ENCODE measurements at places on chromosomes 3 and 15. TPM values are rescaled to one million over a fixed set of nuclear protein-coding genes. Genes with fewer than 3 reads are reported as not detected.

PDE12 gene
- total RNA-seq: 8.7 TPM

TBC1D21 gene
- total RNA-seq: not detected

SCAMP5 gene
- 5.2 TPM for total RNA-seq

DNA sequence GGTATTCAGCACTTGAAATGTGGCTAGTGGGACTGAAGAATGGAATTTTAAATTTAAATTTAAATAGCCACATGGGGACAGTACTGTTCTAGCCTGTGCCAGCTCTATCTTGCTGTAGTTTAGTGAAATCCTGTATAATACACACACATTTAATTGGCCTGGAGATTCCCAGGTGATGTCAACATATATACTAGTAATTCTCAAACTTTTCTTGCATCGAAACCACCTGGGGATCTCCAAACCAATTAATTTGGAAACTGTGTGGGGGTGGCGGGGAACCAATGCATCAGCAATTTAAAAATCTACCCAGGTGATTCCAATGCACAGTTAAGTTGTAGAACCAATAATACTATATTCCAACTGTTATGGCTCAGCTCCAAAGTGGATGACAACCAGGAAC is 228.9 kb upstream of the MRPL3 start:
- H3K4me1 ChIP-seq: no peaks in the 10 kb centered on the region
- no peak for DNase-seq
- H3K4me3 ChIP-seq: no peak overlapping the region
- no peaks in the 10 kb centered on the region for H3K27me3 ChIP-seq
- no peak overlapping the region for H3K27ac ChIP-seq

DNA sequence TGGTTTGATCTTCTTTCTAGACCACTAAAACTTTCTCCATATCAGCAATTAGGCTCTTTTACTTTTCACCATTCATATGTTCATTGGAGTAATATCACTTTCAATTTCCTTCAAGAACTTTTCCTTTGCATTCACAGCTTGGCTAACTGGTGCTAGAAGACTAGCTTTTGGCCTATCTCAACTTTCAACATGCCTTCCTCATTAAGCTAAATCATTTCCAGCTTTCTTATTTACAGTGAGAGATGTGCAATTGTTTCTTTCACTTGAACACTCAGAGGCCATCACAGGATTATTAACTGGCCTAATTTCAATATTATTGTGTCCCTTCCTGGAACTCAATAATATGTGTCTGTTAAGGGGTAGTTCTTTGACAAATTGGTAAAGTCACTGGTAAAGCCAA is 42.8 kb upstream of the PLOD2 start:
- no peak overlapping the region for H3K27ac ChIP-seq
- DNase-seq: no peak
- H3K27me3 ChIP-seq: no peaks in the 10 kb centered on the region
- no peaks in the 10 kb centered on the region for H3K4me1 ChIP-seq

DNA sequence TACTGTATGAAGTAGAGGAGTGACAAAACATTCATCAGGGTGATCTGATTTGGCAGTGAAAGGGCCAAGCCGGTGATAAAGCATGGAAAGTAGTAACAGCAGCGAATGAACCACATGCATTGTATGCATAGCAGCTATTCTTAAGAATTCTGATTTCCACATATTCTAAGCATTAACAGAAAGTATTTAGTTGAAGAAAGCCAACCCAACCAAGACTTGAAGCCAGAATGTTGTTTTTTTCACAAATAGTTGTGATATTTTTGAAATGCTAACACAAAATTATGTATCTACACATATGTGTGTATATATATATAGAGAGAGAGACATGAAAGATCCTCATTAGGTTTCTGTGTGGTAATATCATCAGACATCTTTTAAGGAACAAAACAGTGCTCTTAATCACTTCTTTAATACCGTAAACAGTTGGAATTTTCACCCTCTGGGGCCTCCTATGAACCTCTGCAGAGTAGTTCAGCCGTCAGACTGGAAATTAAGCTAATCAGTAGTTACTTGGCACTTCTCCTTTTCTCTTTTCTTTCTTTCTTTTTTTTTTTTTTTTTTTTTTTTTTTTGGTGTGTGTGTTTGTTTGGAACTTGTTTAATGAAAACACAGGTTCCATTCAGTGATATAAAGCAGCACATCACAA is 139.6 kb downstream of the CMSS1 start:
- H3K4me1 ChIP-seq: peaks cover 6% of the 10 kb centered on the region

GRCh38 chr3:64977308-64978100 is 289.7 kb upstream of the ADAMTS9 start:
- no peaks in the 10 kb centered on the region for H3K36me3 ChIP-seq
- peaks cover 5% of the 10 kb centered on the region for H3K4me1 ChIP-seq
- no peaks in the 10 kb centered on the region for H3K27me3 ChIP-seq
- H3K4me3 ChIP-seq: no peak overlapping the region
- DNase-seq: no peak

GRCh38 chr15:57504599-57504940 is 87.1 kb upstream of the MYZAP start:
- no peak for DNase-seq
- no peak overlapping the region for H3K4me3 ChIP-seq
- H3K4me1 ChIP-seq: peaks cover 20% of the 10 kb centered on the region
- H3K36me3 ChIP-seq: no peaks in the 10 kb centered on the region
- peak overlapping the region; percentile 50 for H3K27ac ChIP-seq

DNA sequence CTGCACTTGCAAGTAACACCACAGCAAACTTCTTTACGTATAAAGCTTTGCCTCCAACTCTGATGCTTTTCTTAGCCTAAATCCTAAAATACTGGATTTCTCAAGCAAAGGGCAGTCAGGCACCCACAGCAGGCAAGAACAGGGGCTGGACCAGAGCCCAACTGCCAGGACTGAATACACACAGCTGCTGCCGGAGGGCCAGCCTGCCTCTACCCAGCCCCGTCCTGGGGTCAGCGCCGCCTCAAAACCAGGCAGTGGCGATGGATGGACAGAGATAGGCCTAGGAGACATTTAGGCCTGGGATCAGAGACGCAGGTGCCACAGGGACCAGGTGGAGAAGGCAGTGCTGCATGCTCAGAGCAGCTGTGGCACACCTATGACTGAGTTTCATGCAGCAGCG is 47.6 kb upstream of the SEC61A1 start:
- no peaks in the 10 kb centered on the region for H3K36me3 ChIP-seq
- no peak for DNase-seq
- no peak overlapping the region for H3K4me3 ChIP-seq
- no peak overlapping the region for H3K27ac ChIP-seq
- H3K4me1 ChIP-seq: no peaks in the 10 kb centered on the region
- H3K27me3 ChIP-seq: no peaks in the 10 kb centered on the region

GRCh38 chr3:141793476-141794260 is 30.5 kb downstream of the GRK7 start:
- no peak overlapping the region for H3K27ac ChIP-seq
- H3K4me3 ChIP-seq: no peak overlapping the region
- no peaks in the 10 kb centered on the region for H3K36me3 ChIP-seq
- H3K4me1 ChIP-seq: peaks cover 12% of the 10 kb centered on the region
- DNase-seq: no peak

- H3K4me1 ChIP-seq: no peaks in the 10 kb centered on the region
- H3K27ac ChIP-seq: no peak overlapping the region
- no peaks in the 10 kb centered on the region for H3K27me3 ChIP-seq
- DNase-seq: no peak
- no peak overlapping the region for H3K4me3 ChIP-seq
Observed at GRCh38 chr3:176159796-176160195, 1037.5 kb downstream of the TBL1XR1 start.

GRCh38 chr3:19596408-19596807 is 337.6 kb downstream of the EFHB start:
- no peak overlapping the region for H3K27ac ChIP-seq
- H3K4me3 ChIP-seq: no peak overlapping the region
- no peaks in the 10 kb centered on the region for H3K27me3 ChIP-seq
- H3K36me3 ChIP-seq: no peaks in the 10 kb centered on the region
- no peak for DNase-seq

- no peak overlapping the region for H3K27ac ChIP-seq
- peaks cover 4% of the 10 kb centered on the region for H3K4me1 ChIP-seq
- no peaks in the 10 kb centered on the region for H3K36me3 ChIP-seq
Observed at GRCh38 chr3:51955893-51956770, 951 bp downstream of the GPR62 start.

DNA sequence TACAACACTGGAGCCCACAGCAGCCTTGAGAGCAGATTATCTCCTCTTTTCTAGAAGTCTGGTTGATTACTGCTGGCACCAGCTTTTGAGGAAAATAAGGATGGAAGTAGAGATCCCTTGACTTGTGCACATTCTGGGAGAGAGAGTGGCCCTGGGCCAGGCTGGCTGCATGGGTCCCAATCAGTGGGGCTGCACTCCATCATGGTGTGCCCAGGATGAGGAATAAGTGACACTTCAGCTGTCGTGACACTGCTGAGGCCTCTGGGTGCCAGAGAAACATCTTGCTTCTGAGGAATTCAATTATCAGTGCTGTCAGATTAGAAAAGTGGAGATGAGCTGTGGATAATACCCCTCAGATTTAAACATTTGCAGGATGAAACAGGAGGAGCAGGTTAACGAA is 9.1 kb downstream of the RAMAC start:
- H3K4me3 ChIP-seq: no peak overlapping the region
- no peak for DNase-seq
- H3K27me3 ChIP-seq: no peaks in the 10 kb centered on the region
- no peaks in the 10 kb centered on the region for H3K4me1 ChIP-seq
- no peak overlapping the region for H3K27ac ChIP-seq

DNA sequence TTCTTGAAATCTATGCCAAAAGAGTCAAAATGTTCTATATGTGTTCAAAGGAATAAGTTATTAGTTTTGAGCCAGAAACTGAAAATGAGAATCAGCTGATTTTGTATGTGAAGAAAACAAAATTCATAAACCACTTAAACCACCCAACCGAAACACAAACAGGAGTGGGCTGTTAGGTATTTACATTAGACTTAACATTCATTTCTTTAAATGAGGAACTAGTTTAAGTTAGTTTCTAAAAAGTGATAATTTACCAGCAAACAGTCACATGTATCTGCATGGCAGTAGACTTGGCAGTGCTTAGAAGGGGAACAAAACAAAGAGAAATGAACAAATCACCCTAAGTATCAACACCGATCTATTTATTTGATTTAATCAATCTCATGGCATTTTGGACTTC is 128.0 kb downstream of the GMNC start:
- DNase-seq: no peak
- no peaks in the 10 kb centered on the region for H3K36me3 ChIP-seq
- no peak overlapping the region for H3K27ac ChIP-seq
- no peaks in the 10 kb centered on the region for H3K27me3 ChIP-seq
- H3K4me3 ChIP-seq: no peak overlapping the region

DNA sequence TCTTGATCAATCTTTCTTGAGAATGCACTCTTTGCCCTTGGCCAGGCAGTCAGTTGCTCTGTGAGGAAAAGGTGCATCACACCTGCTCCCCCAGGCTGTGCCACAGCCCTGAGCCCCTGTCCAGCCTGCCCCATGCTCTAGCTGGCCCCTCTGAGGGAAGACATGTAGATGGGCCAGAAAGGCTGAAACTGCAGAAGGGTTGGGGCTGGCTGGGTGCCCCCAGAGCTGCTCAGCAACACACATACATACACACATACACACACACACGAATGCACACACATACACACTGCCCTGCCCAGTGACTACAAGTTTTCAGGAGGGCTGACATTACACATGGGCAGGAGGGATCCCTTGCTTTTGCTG is 16.4 kb downstream of the TBC1D21 start:
- H3K27me3 ChIP-seq: no peaks in the 10 kb centered on the region
- no peak overlapping the region for H3K4me3 ChIP-seq
- no peak overlapping the region for H3K27ac ChIP-seq
- H3K36me3 ChIP-seq: no peaks in the 10 kb centered on the region
- no peak for DNase-seq
- H3K4me1 ChIP-seq: no peaks in the 10 kb centered on the region

DNA sequence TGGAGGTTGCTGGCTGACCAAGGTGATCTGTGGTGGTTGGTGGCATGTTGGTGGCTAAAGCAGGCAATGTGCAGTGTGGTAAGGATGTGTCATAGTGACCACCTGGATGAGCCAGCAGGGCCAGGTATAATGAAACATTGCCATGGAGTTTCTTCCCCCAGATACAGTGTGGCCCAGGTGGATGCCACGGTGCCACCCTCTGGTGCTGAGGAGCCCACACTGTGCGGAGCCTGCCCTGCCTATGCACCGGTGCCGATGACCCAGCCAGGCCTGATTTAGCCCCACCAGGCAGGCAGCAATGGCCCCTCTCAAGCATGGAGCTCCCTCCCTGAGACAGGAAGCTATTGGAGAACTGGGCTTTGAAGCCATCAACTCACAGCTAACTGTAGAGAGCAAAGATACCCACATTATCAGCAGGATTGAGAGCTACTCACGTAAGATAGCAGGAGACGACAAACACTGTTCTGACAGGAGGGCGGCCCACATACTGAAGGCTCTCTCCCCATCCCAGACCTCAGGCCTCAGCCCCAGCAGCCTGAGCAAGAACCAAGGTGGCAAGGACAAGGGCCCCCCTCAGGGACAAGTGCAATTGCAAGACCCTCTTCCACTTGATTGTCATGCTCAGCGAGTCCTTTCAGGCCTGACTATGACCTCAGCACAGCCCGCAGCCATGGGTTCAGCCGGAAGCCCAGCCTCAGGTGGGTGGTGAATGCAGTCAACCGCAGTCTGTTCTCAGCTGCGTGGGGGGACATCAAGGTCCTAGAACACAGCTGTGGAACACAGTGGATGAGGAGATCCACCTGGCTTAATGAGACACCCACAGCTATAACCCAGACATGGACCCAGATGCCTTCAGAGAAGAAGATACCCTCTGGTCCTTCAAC is 82.8 kb upstream of the CDV3 start:
- no peak overlapping the region for H3K27ac ChIP-seq
- no peak overlapping the region for H3K4me3 ChIP-seq
- DNase-seq: no peak
- H3K4me1 ChIP-seq: no peaks in the 10 kb centered on the region

DNA sequence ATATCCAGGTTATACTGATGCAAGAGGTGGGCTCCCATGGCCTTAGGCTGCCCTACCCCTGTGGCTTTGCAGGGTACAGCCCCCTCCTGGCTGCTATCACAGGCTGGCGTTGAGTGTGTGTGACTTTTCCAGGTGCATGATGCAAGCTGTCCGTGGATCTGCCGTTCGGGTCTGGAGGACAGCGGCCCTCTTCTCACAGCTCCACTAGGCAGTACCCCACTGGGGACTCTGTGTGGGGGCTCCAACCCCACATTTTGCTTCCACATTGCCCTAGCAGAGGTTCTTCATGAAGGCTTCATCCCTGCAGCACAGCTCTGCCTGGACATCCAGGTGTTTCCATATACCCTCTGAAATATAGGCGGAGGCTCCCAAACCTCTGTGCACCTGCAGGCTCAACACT is 339.6 kb upstream of the ARL6 start:
- H3K4me3 ChIP-seq: no peak overlapping the region
- no peaks in the 10 kb centered on the region for H3K4me1 ChIP-seq
- no peak overlapping the region for H3K27ac ChIP-seq
- no peaks in the 10 kb centered on the region for H3K27me3 ChIP-seq
- DNase-seq: no peak
- H3K36me3 ChIP-seq: no peaks in the 10 kb centered on the region

DNA sequence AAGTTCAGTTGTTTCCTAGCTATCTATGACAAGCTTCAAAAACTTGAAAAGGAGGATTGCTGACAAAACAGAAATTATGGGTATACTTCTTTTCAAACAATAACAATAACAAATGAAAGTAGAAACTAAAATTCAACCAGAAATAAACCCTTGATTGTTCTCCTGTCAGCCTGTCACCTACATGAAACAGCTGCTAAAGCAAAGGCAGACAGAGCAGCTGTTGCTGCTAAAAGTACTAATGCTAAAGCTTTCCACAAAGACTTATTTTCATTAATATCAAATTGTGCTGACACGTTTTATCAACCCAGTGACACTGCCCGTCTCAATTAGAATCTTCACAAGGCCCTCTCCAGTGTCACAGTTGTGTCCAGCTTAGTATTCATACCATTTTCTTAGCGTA is 533.2 kb upstream of the GBE1 start:
- H3K4me3 ChIP-seq: no peak overlapping the region
- no peaks in the 10 kb centered on the region for H3K36me3 ChIP-seq
- H3K27ac ChIP-seq: no peak overlapping the region
- peaks cover 2% of the 10 kb centered on the region for H3K4me1 ChIP-seq
- no peak for DNase-seq
- no peaks in the 10 kb centered on the region for H3K27me3 ChIP-seq

All from ovary (tissue), 10 donors.